ENCODE measurements at places on chromosomes 7 and 10. TPM values are rescaled to one million over a fixed set of nuclear protein-coding genes. Genes with fewer than 3 reads are reported as not detected.

RBP4 gene
- 1,190 TPM for total RNA-seq

ASIC3 gene
- 0.44 TPM for total RNA-seq

ZNF12 gene
- 17.3 TPM for total RNA-seq

MAPK8 gene
- 34.1 TPM for total RNA-seq

MUC12 gene
- under 0.01 TPM for total RNA-seq

NUDT13 gene
- 2.1 TPM for total RNA-seq

CTNNA3 gene
- total RNA-seq: 0.22 TPM

EPDR1 gene
- total RNA-seq: 30.4 TPM

PLAU gene
- 8.6 TPM for total RNA-seq

SPOCK2 gene
- 4.4 TPM for total RNA-seq

GIMAP5 gene
- 89.7 TPM for total RNA-seq

PYROXD2 gene
- 23.6 TPM for total RNA-seq

MBL2 gene
- not detected for total RNA-seq

CD36 gene
- 3,155 TPM for total RNA-seq

TEX36 gene
- not detected for total RNA-seq

Measured in subcutaneous adipose tissue (tissue), 4 donors.